Activated CD4-positive, alpha-beta memory T cell treated with anti-CD3 and anti-CD28 coated beads, Interleukin-2, amount 10 ng/mL, durations not matched to agents 7 days and 5 days (primary cell): ENCODE measurements at places on chromosomes 6 and 20. TPM values are rescaled to one million over a fixed set of nuclear protein-coding genes. Genes with fewer than 3 reads are reported as not detected.
A peak's percentile ranks its signal among the peaks of the same experiment; 100 is the strongest.

MCHR2 gene
- not detected for total RNA-seq

REM1 gene
- total RNA-seq: not detected

CEBPB gene
- 36.5 TPM for total RNA-seq

TFEB gene
- total RNA-seq: 14.9 TPM

CTCFL gene
- total RNA-seq: not detected

- peaks cover 1% of the 10 kb centered on the region for H3K4me1 ChIP-seq
- no peaks in the 10 kb centered on the region for H3K36me3 ChIP-seq
- no peak overlapping the region for H3K27ac ChIP-seq
- DNase-seq: no peak
- H3K4me3 ChIP-seq: no peak overlapping the region
Observed at GRCh38 chr6:122758927-122759334, 20.6 kb upstream of the FABP7 start.

DNA sequence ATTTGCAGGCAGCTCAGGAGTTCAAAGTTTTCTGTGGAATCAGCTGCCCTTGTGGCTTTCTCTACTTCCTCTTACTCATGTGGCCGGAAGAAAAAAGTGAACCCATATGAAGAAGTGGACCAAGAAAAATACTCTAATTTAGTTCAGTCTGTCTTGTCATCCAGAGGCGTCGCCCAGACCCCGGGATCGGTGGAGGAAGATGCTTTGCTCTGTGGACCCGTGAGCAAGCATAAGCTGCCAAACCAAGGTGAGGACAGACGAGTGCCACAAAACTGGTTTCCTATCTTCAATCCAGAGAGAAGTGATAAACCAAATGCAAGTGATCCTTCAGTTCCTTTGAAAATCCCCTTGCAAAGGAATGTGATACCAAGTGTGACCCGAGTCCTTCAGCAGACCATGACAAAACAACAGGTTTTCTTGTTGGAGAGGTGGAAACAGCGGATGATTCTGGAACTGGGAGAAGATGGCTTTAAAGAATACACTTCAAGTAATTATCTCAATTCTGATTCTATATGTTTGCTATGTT lies 1.1 kb downstream of the MGME1 start:
- H3K27ac ChIP-seq: peak overlapping the region; percentile 98
- no peaks in the 10 kb centered on the region for H3K27me3 ChIP-seq
- H3K36me3 ChIP-seq: peaks cover 80% of the 10 kb centered on the region
- peak overlapping the region; percentile 97 for H3K4me3 ChIP-seq

- no peaks in the 10 kb centered on the region for H3K36me3 ChIP-seq
- H3K4me1 ChIP-seq: no peaks in the 10 kb centered on the region
- no peak overlapping the region for H3K4me3 ChIP-seq
Observed at GRCh38 chr6:134296762-134297161, 21.1 kb downstream of the SGK1 start.

GRCh38 chr6:34906826-34907225 lies 17.8 kb downstream of the ANKS1A start:
- H3K27ac ChIP-seq: no peak overlapping the region
- H3K27me3 ChIP-seq: peaks cover 49% of the 10 kb centered on the region
- peaks cover 7% of the 10 kb centered on the region for H3K36me3 ChIP-seq
- peaks cover 28% of the 10 kb centered on the region for H3K4me1 ChIP-seq
- H3K4me3 ChIP-seq: no peak overlapping the region
- no peak for DNase-seq

DNA sequence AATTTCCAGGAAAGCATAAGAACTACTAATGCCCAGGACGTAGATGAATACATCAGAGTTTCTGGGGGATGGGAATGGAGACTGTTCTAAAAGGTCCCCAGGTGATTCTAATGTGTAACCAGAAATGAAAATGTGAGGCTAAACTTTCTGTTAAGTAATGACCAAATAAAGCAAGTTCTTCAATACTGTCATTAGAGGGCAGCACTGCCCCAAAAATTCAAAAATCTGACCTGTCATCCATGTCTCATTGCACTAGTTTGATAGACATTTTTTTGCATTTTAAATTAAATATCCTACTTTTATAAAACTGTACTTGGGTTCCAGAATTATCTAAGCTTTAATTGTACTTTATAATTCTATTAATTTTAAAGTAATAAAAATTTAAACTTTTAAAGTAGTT lies 94.9 kb downstream of the RFX6 start:
- H3K4me1 ChIP-seq: no peaks in the 10 kb centered on the region
- no peak overlapping the region for H3K27ac ChIP-seq
- H3K4me3 ChIP-seq: no peak overlapping the region
- no peaks in the 10 kb centered on the region for H3K27me3 ChIP-seq
- H3K36me3 ChIP-seq: no peaks in the 10 kb centered on the region

DNA sequence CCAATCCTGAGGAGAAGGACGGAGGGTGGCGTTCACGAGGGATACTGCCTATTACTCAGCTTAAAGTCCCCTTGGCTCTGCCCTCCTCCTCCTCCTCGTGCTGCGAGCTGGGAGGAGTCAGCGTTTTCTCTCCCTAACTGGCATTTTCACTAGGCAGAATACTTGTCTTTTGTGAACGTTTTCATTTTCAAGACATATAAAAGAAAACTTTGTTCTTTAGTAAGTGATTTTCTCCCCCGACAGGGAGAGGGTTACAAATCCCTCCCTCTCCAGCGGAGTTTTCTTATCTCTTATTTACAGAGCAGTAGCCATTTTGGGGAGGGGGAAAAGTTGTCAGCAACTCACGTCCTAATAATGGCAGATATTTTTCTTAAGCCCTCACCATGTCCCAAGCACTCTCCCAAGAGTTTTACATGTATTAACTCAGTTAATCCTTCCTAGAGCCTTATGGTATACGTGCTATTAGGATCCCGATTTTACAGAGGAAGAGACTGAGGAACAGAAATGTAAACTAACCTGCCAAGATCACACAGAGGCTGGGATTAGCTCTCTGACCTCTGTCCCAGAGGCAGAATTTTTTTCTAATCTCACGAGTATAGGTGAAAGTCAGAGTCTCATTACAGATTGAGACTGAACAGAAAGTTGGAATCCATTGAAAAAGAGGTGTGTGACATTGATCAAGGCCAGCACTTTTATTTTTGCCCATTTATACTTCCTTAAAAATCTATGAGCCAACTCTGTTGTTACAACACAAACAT lies 30.0 kb upstream of the ZNF217 start:
- no peaks in the 10 kb centered on the region for H3K36me3 ChIP-seq
- H3K27ac ChIP-seq: peak overlapping the region; percentile 96
- peaks cover 39% of the 10 kb centered on the region for H3K4me1 ChIP-seq

DNA sequence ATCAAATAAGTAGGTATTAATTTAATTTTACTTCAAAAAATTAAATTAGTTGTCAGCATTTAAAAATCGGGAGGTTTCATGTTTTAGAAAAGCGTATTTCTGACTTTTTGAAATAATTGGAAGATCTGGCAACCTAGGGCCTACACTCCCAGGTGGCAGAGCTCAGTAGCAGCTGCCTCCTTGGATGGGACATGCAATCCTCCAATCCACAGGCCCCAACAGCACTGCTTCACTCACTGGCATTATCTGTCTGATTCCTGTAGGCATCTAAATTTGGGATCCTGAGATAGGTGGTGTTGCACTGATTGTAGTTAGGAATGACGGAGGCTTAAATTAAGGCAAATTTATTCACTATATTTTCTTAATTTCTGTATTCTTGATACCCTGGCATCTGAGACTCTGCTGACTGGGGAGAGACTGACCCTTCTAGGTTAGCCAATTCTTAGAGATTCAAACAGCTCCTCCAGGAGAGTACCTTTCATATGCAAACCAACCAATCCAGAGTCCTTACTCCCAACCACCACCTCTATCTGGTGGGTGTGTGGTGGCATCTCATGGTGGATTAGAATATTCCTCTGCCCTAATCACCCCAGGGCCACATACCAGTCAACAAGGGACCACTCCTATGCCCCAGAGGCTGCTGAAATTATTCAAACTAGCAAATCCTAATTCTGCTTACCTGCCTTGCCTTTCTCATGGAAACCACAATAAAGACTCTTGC lies 146.6 kb upstream of the GLP1R start:
- H3K4me1 ChIP-seq: peaks cover 5% of the 10 kb centered on the region
- no peak overlapping the region for H3K27ac ChIP-seq
- H3K36me3 ChIP-seq: no peaks in the 10 kb centered on the region
- DNase-seq: no peak
- H3K4me3 ChIP-seq: no peak overlapping the region
- no peaks in the 10 kb centered on the region for H3K27me3 ChIP-seq

DNA sequence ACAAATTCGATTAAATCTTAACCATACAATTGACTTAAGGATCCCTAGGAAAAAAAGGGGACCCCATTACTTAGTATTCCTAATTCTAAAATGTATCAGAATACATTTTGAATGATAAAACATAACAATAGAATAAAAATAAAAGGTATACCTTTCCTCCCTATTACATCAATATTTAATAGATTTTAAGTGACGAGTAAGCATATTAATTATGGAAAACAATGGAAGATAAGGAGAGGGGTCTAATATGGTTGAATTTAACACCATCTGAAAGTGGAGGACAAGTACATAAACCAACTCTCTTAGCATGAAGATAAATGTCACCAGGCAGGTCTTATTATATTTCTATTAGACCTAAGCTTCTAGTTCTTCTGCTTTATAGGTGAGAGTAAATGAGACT lies 232.1 kb downstream of the HAO1 start:
- DNase-seq: no peak
- H3K27ac ChIP-seq: no peak overlapping the region
- H3K4me1 ChIP-seq: no peaks in the 10 kb centered on the region
- H3K36me3 ChIP-seq: no peaks in the 10 kb centered on the region
- H3K27me3 ChIP-seq: no peaks in the 10 kb centered on the region

DNA sequence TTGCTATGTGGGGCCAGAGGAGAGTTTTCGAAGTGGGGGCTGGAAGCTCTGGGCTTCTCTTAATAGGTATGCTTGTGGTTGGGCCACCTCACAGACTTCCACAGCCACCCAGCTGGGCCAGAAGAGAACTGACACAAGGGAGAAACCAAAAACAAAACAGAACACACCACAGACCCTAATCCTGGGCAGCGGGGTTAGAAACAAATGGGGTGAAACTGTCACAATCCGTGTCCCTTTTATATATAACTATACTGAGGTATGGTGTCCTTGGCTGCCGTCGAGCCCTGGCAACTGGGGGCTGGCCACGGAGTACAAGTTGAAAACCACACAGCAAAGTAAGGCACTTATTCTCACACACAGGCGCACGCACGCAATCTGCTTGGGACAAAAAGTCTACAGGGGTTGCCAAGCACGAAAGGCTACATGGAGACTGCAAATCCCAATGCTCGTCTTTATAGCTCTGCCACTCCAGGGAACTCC lies 78.3 kb downstream of the TRAM2 start:
- DNase-seq: no peak
- peaks cover 27% of the 10 kb centered on the region for H3K4me1 ChIP-seq
- H3K27me3 ChIP-seq: no peaks in the 10 kb centered on the region
- no peak overlapping the region for H3K4me3 ChIP-seq
- H3K27ac ChIP-seq: no peak overlapping the region

DNA sequence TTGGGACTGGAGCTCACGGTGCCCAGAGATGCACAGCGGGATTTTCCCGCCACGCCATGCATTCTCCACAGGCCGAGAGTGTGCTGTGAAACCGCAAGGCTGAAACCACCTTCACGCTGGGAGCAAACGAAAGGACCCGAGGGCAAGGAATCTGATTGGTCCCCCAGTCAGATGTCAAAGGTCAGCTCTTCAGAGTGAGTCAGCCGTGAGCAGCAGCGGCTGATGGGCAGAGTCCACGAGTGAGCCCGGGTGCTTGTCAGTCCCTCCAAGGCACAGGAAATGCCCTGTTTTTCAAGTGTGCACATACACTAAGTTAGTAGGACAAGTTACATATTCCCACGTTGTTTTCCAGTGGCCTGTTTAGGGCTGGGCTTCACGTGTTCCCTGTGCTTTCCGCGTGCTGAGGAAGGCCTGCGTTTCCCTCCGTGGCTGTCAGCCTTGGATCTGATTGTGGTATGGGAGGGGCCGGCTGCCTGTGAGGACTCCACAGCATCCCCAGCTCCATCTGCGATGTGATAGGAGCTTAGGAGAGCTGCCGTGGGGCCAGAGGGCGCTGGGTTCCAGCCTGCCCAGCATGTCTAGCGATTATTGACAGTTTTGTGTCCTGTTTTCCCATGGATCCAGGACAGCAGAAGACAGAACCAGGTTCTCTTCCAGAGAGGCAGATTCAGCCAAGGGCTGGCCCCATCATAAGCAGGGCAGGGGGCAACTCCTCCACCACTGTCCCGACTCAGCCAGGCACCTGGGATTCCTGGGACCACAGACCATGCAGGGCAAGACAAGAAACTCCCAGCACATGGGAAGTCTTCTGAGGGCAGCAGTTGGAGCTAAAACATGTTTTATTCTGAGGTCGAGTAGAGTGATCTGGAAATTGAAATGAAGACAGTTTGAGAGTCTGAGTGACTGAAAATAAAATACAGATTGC lies 38.2 kb upstream of the FRMD1 start:
- no peaks in the 10 kb centered on the region for H3K36me3 ChIP-seq
- no peak for DNase-seq
- no peak overlapping the region for H3K4me3 ChIP-seq

- H3K27me3 ChIP-seq: no peaks in the 10 kb centered on the region
- no peak overlapping the region for H3K4me3 ChIP-seq
- H3K36me3 ChIP-seq: no peaks in the 10 kb centered on the region
- no peak for DNase-seq
- H3K27ac ChIP-seq: no peak overlapping the region
- H3K4me1 ChIP-seq: no peaks in the 10 kb centered on the region
Observed at GRCh38 chr6:56580271-56580670, 62.4 kb downstream of the DST start.

DNA sequence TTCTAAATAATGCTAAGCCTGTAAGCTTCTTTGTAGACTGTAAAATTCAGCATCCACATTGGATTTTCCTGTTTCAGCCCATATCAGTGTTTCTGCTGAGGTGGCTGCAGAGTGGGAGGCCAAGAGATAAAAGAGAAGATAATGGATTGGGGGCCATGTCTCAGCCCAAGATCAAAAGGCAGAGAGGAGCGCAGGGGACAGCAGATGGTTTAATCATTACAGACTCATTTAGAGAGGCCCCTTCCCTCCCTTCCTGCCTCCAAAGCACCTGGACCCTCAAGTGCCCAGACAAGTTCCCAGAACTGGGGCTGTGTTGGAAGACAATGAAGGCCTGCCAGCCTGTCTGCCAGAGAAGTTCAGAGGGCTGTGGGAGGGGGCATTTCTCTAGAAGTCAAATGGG lies 20.4 kb upstream of the CTNNBL1 start:
- no peak for DNase-seq
- H3K27me3 ChIP-seq: peaks cover 16% of the 10 kb centered on the region
- H3K27ac ChIP-seq: no peak overlapping the region
- no peak overlapping the region for H3K4me3 ChIP-seq
- H3K4me1 ChIP-seq: peaks cover 4% of the 10 kb centered on the region
